Activated CD4-positive, alpha-beta T cell treated with anti-CD3 and anti-CD28 coated beads, Interleukin-2, Interleukin-6, amounts not matched to agents 100 ng/mL and 50 ng/mL, durations not matched to agents 16 hours and 8 hours (primary cell): ENCODE measurements at places on chromosomes 5 and 9.

DNA sequence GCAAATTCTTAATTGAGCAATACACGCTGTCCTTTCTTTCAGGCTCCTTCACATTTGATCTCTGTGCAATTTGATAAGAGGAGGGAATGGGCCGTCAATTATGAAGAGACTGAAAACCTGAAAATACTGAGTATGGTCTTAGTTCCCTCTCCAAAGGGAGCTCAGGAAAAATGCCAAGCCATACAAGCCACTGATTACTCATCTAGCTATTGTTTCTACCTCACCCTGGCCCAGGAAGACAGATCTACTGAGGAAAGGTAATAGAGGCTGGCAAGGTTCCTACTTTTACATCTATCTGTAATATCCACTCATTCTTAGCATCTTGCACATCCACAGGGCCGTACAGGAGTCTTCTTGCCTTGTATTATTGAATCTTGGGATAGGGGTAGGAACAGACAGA, 23.7 kb upstream of the TNC start:
- no peak for DNase-seq

- DNase-seq = no peak
Measured at GRCh38 chr9:134167530-134167931, 3.2 kb upstream of the RNU6ATAC start.

GRCh38 chr5:72191404-72191803, 84.1 kb downstream of the MAP1B start:
- no peak for DNase-seq

- DNase-seq = no peak
Measured at GRCh38 chr5:156694598-156694997, 155.5 kb upstream of the PPP1R2B start.

DNA sequence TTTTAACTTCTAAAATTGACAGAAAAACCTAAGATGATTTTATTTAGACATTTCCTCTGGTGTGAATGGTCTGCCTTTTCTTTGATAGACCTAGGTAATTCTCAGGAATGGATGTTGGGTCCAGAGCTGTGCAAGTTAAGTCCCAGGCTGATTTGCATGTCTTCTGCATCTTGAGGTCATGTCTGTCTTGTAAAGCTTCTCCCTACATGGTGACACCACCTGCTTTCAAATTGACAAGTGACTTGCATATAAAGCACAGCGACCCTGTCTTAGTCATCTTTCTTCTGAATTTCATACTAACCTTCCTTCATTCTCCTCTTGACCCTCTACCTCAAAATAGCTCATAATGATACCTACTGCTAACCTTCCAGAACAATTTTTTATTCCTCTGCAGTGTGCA, 29.2 kb downstream of the OSTF1 start:
- DNase-seq = peak; percentile 63

DNA sequence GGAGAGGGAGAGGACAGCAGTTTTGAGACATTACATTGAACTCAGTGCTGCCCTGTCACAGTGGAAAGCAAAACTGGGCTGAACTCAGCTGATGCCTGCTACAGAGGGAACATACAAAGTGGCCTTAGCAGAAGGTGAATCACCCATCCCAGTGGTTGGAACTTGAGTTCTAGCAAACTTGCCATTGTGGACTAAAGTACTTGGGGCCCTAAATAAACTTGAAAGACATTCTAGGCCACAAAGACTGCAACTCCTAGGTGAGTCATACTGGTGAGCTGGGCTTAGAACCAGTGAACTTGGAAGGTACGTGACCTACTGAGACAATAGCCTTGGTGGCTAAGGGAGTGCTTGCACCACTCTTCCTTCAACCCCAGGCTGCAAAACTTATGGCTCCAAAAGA, 155.7 kb upstream of the RIOK2 start:
- no peak for DNase-seq

DNA sequence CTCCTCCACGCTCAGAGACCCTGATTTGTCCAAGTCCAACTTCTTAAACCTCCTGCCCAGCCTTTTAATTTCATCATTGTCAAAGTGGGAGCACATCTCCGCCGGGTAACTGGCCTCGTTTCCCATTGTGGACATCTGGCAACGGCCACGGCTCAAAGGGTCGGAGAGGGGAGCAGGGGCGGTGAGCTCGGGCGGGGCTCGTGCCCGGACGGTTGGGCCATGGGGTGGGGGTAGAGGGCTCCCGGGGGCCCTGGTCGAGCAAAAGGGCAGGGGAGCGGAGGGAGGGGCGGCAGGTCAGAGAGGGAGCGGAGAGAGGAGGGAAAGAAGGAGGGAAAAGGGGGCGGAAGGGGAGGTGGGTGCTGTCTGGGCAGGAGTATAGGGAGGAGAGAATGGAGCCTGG, at the start of gene PPP3R2:
PPP3R2 (minus strand) TSS at position 174 of the 400 bp plus-strand sequence; CDS start at position 126, 48 bp downstream.
- no peak for DNase-seq

GRCh38 chr5:103442750-103443149, 119.8 kb downstream of the NUDT12 start:
- DNase-seq = no peak

- no peak for DNase-seq
Measured at GRCh38 chr9:118230329-118230728, 526.1 kb downstream of the TLR4 start.

DNA sequence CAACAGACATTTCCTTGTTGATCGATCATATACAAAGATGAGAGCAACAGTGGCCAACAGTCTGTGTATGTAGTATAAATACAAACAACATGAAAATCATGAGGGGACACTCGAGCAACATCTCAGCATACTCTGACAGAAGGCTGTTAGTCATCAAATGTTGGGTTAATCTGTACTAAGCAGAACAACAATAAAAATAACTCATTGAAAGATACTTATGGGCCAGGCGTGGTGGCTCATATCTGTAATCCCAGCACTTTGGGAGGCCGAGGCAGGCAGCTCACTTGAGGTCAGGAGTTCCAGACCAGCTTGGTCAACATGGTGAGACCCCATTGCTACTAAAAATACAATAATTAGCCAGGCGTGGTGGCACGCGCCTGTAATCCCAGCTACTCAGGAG, 67.3 kb downstream of the SCAI start:
- DNase-seq = no peak

DNA sequence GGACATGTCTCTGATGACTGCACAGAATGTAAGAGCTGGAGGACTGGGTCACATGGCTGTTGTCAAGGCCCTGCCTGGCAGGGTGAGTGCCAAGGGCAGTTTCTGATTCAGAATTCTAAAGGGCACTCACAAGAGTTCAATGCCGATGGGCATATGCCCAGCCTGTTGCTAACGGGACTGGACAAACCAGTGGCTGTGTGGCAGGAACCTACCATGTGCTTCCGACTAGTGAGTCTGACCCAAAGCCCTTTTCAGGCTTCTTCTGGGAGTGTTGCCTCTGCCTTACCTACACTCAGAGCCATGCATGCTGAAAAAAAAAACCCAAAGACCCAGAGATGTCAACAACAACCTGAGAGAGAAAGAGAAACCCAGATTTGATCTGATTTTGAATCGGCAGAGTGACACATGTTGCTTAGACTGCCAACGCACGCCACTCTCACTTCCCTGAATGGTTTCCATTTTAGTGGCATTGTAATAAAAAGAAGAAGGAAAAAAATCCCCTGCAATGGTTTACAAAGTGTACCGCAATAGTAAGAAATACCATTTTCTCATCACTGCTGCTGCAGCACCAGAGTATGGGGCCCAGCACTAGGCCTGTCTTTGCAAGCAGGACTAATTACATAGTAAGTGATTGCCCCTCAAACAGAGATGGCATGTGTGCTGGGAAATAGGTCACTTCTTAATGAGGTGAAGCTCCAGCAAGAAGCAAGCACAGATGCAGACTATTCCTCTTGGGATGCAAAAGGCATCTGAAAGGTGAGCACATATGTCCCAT, 194.3 kb downstream of the PALM2AKAP2 start:
- DNase-seq = peak; percentile 90

DNA sequence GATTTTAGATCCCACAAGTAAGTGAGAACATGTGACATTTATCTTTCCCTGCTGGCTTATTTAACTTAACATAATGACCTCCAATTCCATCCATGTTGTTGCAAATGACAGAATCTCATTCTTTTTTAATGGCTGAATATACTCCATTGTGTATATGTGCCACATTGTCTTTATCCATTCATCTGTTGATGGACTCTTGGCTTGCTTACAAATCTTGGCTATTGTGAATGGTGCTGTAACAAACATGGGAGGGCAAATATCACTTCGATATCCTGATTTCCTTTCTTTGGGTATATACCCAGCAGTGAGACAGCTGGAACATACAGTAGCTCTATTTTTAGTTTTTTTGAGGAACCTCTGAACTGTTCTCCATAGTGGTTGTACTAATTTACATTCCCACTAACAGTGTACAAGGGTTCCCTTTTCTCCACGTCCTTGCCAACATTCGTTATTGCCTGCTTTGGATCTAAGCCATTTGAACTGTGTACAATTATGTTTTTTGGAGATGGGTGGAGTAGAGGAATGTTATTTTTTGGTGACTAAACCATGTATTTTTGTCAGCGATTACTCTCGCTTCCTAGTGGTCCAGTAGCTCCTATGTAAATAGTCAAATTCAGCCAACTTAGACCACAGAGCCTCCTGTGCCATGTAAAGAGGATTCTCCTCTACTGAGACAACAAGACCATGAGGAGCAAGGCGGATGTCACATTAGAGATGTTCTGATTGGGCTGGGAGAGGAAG, 60.6 kb downstream of the TNFSF15 start:
- no peak for DNase-seq

GRCh38 chr5:135490245-135491037, 38.3 kb upstream of the TIFAB start:
- DNase-seq = no peak

DNA sequence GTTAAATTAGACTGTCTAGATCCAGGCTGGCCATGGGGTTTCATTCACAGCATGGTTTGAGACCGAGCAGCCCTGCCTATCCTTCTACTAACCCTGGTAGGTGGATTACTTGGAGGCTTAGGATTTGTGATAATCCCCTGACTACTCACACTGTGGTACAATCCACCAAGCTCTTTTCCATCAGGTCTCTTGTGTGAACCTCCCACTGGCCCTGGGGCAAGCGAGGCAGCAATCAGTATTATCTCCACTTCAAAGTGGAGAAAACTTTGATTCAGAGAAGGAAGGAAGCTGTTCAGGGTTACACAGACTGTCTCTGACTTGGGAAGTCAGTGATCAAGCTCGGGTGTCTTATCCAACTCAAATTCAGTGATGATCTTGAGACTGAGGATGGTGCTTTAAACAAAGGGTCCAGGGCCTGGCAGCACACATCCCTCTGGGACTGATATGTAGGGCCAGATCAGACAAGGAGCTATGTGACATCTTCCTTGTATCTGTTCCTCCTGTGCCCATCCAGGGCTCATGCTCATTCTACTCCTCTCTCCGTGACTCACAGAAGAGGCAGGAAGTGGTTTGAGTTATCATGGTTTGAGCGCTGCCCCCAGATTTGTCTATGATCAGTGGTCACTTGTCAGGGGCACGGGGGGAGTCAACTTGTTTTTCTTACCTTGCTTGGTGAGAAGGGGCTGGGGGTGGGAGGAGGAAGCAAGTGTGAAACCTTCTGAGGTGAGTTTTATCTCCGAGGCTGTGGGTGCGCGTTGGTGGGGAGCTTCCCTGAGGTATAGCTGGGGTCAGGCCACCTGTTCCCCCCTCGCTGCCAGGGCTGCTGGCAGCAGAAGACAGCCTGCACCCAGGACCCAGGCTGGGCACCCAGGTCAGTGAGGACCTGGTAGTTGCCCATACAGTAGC, 48.6 kb downstream of the RGS3 start:
- peak; percentile 82 for DNase-seq
